ENCODE measurements at places on chromosomes 11 and 22.

GRCh38 chr11:33005175-33005574, 10.5 kb upstream of the DEPDC7 start:
- DNase-seq = no peak

- DNase-seq = no peak
Observed at GRCh38 chr11:65243797-65244196, 18.0 kb upstream of the POLA2 start.

DNA sequence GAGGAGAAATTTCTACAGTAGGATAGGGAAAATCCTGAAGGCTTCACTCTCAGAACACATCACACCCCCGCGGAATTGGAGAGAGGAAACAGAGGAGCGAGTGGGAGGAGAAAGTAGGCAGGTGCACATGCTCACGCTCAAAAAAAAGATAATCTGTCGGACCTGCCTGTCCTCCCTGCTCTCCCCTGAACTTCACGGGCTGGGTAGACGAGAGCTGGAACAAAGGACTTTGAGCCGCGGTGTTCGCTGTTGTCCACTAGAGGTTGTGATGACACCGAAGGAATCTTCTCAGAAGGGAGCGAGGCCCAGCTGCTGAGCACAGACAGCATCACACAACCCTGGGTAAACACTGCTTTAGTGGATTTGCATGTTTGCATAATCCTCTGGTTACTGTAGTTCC, 5.0 kb downstream of the SEZ6L start:
- DNase-seq = no peak

GRCh38 chr11:33536178-33536577, 164.4 kb downstream of the C11orf91 start:
- DNase-seq = no peak

- DNase-seq = peak; percentile 97
Observed at GRCh38 chr11:69638941-69639681, 1.8 kb upstream of the CCND1 start.

DNA sequence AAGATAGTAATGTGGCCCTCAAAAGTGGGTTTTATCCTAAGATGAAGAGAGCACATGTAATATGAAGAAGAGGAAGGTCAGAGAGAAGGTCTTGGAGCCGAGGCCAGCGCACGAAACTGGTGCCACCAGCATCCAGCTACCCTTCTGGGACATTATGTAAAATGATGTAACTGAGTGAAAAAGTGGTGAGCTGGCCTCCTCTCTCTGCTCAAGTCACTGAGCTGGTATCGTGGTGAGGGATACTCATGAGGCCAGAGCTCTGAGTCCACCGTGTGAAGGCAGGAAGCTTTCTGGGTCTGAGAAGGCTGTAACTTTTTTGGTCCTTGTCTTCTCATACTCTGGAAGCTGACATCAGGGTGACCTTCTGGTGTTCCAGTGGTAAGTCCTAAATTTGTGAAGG, 25.1 kb downstream of the RNF185 start:
- DNase-seq = no peak

DNA sequence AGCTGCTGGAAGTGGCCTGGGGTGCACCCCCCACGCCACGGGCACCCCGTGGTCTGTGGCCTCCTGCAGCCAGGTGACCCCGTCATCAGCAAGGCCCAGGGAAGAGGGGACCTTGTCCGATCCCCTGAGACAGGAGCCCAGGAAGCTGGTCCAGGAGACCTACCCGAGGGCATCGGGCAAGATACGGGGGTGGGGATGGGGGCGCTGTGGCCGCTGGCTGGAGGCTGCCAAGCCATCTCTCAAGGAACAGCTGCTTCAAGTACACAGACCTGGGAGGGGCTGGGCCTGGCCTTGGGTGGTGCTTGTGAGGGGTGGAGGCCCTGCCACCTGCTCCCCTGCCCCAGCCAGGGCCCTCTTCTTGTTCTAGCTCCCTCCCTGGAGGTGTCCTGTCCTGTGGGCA, 1272.1 kb downstream of the BRD1 start:
- no peak for DNase-seq

GRCh38 chr11:14306481-14306880, 52.5 kb downstream of the RRAS2 start:
- DNase-seq = no peak

GRCh38 chr11:132607575-132607974, 924.7 kb downstream of the OPCML start:
- DNase-seq = no peak

DNA sequence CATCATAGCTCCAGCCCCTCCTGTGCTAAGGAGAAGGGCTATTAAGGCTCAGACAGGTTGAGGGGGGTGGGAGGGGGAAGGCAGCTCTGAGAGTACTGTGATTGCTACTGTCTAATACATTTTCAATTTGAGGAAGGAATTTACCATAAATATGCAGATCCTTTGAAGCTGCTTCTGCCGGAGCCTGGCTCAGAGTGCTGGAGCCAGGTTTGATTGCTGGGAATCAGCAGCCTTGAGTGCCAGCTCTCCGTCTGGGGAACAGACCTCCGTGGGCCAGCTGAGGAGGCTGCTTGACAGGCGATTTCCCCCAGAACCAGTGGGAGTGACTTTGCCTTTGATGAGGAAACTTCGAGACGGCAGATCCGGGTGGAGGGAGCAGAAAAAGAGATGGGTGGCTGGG, 141.7 kb upstream of the TBCEL start:
- DNase-seq = no peak

GRCh38 chr11:69012092-69013008, 696 bp downstream of the MRGPRF start:
- no peak for DNase-seq

DNA sequence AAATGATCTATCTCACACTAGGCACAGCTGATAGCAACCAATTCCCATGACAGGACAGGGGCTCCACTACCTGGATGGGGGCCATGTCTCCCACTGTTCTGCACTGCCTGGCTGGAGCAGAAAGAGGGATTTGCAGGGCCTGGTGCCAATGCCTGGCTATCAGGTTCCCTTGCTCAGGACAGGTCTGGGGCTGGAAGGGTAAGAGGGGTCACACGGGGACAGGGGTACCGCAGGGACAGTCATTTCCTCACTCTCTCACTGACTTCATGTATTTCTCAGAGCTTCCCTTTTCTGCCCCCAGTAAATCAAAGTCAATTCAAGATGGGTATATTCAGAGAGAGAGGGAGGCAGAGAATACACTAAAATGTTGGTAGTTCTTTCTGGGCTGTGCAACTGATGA, 119.1 kb upstream of the CSNK2A3 start:
- no peak for DNase-seq

DNA sequence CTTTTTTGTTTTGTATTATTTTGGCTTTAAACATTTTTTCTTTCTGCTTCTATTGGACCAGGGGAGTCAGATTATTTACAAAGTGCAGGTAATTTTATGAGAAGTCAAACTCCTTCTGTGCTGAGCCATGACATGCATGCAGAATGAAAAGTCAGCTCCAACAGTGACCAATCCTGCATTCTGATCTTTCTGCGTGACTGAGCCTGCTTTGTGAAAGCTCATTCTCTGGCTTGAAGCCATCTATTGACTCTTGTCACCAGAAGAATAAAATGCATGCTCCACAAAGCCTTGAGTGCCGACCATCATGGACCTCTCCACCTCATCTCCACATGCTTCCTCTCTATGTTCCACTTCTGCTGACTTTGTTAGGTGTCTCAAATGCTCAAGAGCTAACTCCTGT, 50.2 kb downstream of the MIAT start:
- DNase-seq = no peak

- DNase-seq = no peak
Observed at GRCh38 chr11:78214331-78215194, 25.8 kb downstream of the USP35 start.

GRCh38 chr11:46978005-46978491, 41.5 kb downstream of the CSTPP1 start:
- no peak for DNase-seq

DNA sequence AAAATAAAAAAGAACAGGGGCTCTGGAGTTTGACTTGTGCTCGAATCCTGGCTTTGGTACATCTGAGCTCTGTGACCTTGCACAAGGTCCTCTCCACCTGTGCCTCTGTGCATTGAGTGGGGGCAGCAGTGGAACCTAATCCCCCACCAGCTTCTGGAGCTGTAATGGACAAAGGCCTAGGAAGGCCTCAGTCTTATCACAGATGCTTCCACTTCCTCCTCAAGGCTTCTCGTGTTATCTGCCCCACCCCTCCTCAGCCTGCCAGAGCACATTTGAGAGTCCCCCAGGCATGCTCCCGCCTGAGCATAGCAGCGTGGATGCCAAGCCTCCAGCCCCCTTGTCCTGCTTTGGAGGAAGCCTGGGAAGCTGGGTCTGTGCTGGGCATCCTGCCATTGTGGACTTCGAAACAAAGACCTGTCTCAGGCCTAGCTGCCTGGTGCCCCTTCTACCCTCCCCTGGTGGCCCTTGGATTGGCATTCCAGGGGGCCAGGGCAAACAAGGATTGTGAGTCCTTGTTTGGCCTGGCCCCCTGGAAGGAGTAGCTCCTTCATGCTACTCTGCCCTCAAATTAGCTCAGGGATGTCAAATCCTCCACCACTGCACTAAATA, 15.0 kb downstream of the SLC35E4 start:
- no peak for DNase-seq

- DNase-seq = peak; percentile 88
Observed at GRCh38 chr22:30574997-30575671, 669 bp upstream of the GAL3ST1 start.

GRCh38 chr22:39136317-39136716, 16.2 kb downstream of the CBX7 start:
- no peak for DNase-seq

GRCh38 chr11:5666402-5666793, 18.5 kb downstream of the TRIM5 start:
- DNase-seq = no peak

- peak; percentile 95 for DNase-seq
Observed at GRCh38 chr11:6606471-6607189, 3.1 kb downstream of the ILK start.

DNA sequence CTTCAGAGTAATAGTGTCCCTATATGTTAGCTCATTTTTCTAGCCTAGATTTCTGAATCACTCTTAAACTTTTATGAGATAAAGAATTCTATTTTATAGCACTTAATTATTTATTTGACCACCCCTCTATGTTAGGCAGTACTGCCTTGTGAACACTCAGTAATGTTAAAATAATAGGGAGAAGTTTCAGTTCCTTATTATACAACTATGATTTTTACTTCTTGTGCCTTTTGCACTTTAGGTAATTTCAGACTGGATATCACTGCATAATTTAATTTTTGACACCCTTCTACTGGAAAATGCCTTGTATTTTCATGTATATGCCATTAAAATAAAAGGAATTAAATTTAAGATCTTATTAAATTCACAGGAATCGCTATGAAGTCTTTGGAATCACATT, 3.1 kb downstream of the BCO2 start:
- no peak for DNase-seq

- no peak for DNase-seq
Observed at GRCh38 chr11:2563213-2564007, 118.6 kb downstream of the KCNQ1 start.

DNA sequence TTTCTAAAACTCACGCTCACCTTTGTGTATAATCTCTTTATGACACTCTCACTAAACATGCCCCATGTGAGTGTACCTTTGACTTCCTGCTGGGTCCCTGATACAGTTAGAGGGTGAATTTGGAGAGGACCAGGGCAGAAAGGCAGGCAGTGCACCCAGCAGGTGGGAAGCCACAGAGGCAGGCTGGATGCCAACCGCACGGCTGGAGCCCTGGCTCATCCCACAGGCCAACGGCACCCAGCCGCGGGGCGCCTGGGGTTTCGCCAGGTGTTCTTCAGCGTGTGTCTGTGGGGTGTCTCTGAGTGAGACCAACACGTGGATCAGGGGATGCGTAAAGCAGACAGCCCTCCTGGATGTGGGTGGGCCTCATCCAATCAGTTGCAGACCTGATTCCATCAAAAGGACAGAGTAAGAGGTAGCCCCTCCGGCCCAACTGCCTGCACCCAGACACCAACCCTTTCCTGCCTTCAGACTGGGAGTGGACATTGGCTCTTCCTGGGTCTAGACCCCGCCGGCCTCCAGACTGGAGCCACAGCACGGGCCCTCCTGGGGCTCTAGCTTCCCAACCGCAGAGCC, 51.6 kb downstream of the DHCR7 start:
- no peak for DNase-seq

DNA sequence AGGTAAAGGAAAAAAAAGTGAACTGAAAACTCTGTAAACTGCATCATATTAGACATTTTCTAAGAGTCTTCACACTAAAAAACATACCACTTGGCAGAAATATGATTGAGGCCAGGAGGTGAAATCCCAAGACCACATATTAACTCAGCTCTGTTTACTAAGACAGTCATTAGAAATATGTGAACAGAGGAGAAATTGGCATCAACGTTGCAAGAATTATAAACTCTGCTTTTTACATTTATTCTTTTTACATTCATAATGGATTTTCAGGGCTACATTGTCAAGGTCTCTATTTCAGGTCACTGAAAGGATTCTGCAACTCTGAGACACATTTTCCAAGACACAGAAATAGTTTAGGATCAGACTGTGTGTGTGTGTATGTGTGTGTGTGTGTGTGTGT, 1364.0 kb downstream of the LRRC4C start:
- DNase-seq = no peak

DNA sequence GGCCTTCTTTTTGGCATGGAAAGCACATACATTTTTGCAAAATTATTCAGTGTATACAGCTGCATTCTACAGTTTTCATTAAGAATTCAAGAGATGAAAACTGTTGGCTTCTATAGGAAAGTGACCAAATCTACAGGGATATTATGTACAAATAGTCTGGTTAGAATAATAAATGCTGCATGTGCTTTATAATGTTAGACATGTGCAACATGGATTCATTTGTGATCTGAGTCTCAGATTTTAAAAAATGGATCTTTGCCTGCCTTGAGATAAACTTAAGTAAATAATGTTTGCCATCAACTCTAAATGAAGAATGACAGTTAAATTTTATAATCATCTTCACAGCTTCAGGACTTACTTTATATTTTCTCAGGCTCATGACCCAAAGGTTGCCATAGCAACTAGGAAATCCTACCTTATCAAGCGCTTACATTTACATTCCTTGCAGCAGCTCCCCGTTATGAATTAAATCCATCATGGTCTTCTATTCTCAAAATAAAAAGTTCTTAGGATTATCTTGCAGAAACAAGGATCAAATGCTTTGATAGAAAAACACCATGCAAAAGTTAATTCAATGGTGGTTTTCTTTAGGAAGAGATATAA, 200.2 kb downstream of the CADM1 start:
- DNase-seq = no peak

DNA sequence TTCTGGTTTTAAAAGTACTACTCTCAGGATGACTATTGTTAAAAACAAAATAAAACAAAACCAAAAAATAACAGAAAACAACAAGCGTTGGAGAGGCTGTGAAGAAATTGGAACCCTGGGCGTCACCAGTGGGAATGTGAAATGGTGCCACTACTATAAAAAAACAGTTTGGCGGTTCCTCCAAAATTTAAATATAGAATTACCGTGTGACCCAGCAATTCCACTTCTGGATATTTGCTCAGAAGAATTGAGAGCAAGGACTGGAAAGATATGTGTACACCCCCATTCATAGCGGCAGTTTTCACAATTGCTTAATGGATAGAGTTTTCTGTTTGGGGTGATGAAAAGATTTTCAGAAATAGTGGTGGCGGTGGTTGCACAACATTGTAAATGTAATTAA, 8.6 kb downstream of the APOA4 start:
- DNase-seq = no peak

Data from fibroblast of pulmonary artery (primary cell).